NCI-H460 (cell line): ENCODE measurements at places on chromosomes 2 and 18. TPM values are rescaled to one million over a fixed set of nuclear protein-coding genes. Genes with fewer than 3 reads are reported as not detected.

- no peak for DNase-seq
These were observed 39.5 kb upstream of the GMCL1 start for GRCh38 chr2:69789772-69790600.

DNA sequence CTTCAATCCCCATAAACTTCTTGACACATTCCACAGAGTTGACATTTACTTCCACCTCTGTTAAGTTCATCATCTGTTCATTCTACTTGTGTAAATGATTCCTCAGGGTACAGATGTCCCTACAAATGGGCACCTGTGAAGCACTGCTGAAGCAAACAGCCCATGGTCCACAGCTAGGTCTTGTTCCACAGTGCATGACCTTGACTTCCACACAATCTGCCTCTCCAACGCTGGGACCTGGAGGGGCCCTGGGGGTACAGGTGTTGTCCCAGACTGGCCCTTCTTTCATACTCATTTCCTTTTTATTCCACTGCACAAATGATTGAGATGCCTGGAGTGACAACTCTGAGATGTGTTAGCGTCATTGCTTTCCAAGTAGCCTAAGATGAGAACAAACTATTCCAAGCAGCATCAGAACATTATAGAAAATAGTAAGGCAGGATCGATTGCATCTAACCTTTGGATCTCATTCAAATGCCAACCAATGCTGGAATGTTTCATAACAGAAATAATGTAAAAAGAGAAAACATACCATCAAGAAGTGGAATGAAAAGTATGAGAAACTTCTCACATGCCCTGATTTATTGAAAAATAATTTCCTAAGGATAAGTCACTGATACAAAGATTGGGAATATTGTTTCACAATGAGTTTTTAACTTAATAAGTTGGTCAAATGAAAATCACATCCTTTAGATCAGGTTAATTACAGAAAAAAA, 31.2 kb downstream of the PIEZO2 start:
- no peak for DNase-seq

DNA sequence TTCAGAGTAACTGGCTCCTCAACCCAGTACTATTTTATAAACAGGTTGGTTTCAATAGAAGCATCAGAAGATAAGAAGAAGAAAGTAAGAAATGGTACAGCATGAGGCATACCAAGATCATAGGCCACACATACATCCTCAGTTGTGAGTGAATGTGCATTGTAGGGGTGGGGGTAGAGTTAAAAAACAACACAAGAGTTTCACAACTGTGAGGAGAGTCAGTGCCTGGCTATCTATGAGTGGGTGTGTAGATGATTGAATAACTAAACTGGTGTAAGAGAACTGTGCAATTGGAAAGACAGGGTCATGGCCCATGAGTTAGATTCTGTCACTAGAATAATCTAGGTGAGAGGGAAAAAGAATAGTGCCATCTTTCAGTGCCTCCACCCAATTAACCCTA, 748.2 kb upstream of the ACVR2A start:
- no peak for DNase-seq

GRCh38 chr2:167825664-167826063, 421.7 kb downstream of the STK39 start:
- DNase-seq, result no peak

DNA sequence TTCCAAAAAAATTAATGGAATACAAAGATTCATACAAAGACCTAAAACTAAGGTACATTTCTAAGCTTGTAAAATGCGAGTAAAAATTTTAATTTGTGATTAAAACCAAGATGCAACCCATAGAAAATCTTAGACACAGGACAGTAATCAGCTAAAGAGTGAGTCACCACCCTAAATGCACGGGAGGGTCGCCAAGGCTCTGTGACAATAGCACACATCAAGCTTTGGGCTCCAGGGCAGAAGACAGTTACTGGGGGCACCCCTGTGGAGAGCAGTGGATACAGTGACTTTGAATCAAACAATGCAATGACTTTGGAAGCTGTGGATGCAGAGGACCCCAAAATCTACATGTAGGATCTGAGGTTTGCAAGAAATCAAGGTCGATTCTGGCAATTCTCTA, 7.5 kb downstream of the FLACC1 start:
- no peak for DNase-seq

Gene CNRIP1
- total RNA-seq, result 6.2 and 7.3 TPM in 2 replicates

Gene SERPINB13
- total RNA-seq, result not detected in 2 replicates

Gene RALBP1
- total RNA-seq, result 35.8 and 38.5 TPM in 2 replicates
